CD4-positive, alpha-beta T cell treated with Interferon gamma for 1 hour (primary cell): ENCODE measurements at places on chromosomes 12 and 14.

- no peak for DNase-seq
Observed at GRCh38 chr12:113464852-113465719, 6.6 kb downstream of the LHX5 start.

- no peak for DNase-seq
Observed at GRCh38 chr14:47150267-47150666, 498.7 kb upstream of the RPL10L start.

DNA sequence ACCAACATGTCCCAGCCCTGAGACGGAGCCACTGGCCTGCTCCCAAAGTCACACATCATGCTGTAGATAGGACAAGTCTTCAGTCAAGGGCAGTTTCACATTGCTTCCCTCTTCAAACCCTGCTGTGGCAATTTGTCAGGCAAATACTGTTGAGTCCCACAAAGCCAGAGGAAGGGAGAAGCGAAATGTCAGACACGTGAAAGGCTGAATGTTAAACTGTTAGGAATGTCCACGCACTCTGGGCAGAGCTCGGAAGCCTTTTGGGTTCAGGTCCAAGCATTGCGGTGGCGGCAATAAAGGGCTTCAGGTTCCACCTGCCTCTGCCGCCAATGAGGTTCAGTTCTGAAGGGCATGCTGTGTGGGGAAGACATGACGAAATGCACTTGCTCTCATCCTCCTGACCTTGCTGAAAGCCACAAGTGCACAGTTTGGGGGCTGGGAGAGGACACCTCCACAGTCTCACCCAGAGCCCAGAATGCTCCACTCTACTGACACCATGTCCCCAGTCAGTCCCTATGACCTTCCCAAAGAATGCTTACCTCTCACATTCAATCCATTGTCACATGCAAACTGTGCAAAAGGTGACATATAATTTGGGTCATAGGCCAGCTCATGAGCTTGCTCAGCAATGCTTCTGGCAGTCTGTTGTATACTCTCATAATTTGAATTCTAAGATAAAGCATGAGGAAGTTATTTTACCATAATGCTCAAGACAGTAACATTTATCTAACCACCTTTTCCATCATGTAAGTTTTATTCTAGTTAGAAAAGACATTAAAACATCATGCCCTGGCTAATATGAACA is 35.7 kb downstream of the RAD9B start:
- no peak for DNase-seq

DNA sequence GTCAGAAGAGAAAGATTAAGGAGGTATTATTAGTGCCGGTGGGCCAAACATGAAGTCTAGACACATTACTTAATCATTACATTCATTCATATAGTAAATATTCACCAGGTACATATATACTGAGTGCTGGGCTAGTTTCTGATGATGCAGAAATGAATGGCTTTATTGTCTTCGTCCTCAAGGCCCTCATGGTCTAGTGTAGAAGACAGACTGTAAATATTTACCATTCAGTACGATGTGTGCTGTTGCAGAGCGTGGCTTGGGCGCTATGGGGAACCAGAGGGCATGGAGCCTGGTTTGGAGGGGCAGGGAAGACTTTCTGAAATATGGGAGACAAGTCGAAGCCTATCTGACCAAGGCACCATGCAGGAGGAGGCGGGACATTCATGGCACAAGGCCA is 37.0 kb upstream of the TCL1B start:
- no peak for DNase-seq

DNA sequence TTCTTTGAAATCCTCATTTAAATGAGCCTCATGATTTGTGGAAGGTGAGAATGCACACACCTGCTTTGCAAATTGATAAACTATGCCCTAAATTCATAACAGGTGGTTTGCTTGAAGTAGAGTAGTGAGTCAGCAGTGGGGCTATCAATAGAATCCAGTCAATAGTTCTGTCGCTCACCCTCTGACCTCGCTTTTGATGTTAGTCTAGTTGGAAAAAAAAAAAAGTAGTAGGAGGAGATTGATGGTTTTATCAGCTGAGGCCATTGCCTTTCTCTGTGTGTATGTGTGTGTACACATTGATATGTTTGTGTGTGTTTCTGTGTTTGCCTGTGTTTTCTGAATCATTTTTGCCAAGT is 267.3 kb downstream of the SNAPC1 start:
- DNase-seq, result no peak

DNA sequence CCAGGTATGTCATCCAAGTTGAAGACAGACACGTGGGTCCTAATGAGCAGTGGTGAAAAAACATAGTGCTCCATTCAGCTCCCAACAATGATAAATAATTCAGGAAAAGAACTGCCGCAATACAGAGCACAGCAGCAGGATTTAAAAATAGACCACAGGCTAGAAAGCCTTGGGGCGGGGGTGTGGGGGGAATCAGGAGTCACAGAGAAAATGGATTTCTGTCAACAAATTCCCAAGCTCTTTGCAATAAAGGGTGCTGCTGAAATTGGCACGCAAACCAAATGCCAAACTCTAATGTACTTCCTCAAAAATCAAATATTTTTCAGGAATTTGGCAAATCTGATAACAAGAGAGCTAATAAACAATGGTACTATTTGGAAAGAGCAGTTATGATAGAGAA is 58.6 kb downstream of the R3HDM2 start:
- no peak for DNase-seq

- no peak for DNase-seq
Observed at GRCh38 chr12:50275556-50275955, 7.8 kb downstream of the LIMA1 start.

- DNase-seq, result no peak
Observed at GRCh38 chr12:124501827-124502226, 65.6 kb downstream of the NCOR2 start.

- no peak for DNase-seq
Observed at GRCh38 chr12:18158774-18159557, 69.0 kb upstream of the RERGL start.

- no peak for DNase-seq
Observed at GRCh38 chr12:55957106-55957859, 8.6 kb downstream of the PMEL start.

- no peak for DNase-seq
Observed at GRCh38 chr14:92563359-92563758, 49.8 kb downstream of the RIN3 start.

DNA sequence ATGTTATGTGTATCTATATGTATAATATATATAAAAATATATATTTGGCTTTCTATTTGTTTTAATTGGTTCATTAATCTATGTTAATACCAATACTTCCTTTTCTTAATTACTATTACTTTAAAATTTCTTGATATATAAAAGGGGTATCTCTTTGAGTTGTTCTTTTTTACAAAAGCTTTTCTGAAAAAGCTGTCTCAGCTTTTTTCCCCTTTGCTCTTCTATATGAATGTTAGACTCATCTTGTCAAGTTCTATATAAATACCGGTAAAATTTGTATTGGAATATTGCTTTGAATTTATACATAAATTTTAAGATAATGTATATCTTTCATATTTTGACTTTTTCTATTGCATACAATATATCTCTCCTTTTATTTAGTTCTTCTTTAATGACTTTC is 139.8 kb upstream of the FOXG1 start:
- DNase-seq, result no peak

DNA sequence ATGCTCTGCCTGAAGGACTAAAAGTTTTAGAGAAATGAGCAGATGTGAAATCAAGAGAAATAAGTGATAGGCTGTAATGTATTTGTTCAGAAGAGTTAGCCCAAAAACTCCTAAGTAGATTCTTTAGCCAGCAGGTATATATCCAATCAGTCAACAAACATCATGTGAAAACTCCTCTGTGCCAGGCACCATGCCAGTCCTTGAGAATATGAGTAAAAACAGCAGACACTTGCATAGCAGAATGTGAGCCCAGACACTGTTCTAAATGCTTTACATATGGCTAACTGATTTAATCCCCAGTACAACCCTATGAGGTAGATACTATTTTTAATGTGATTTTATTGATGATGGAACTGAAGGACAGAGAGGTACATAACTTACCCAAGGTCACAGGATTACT is 329.8 kb downstream of the PAWR start:
- no peak for DNase-seq

GRCh38 chr12:122374707-122375106 is 47.8 kb downstream of the CLIP1 start:
- no peak for DNase-seq

GRCh38 chr14:84826294-84826693 is 703.6 kb upstream of the FLRT2 start:
- no peak for DNase-seq

- DNase-seq, result no peak
Observed at GRCh38 chr14:76615331-76615730, 145.9 kb upstream of the VASH1 start.

- DNase-seq, result no peak
Observed at GRCh38 chr12:67921286-67921685, 68.0 kb upstream of the IFNG-AS1 start.
